Glutamatergic neuron (in vitro differentiated cells): ENCODE measurements at places on chromosomes 13 and 19. TPM values are rescaled to one million over a fixed set of nuclear protein-coding genes. Genes with fewer than 3 reads are reported as not detected.
A peak's percentile ranks its signal among the peaks of the same experiment; 100 is the strongest.

SLITRK5 gene
- 1.8 TPM for total RNA-seq

TPTE2 gene
- not detected for total RNA-seq

SOX1 gene
- 0.76 TPM for total RNA-seq

VAV1 gene
- total RNA-seq: not detected

TMC4 gene
- total RNA-seq: not detected

ATXN8OS gene
- not detected for total RNA-seq

LRRC63 gene
- not detected for total RNA-seq

MRPS31 gene
- 28.8 TPM for total RNA-seq

ZNF414 gene
- 27.2 TPM for total RNA-seq

- DNase-seq: no peak
Observed at GRCh38 chr19:35513628-35514281, at the start of gene DMKN. DMKN (minus strand) TSS chr19:35513649; CDS start chr19:35513475, 174 bp downstream.

GRCh38 chr13:48993150-48993549 lies 17.4 kb downstream of the FNDC3A start:
- no peak for DNase-seq

GRCh38 chr13:98295371-98295770 lies 118.3 kb upstream of the RNF113B start:
- no peak for DNase-seq

- no peak for DNase-seq
Observed at GRCh38 chr19:43518051-43518450, 8.9 kb downstream of the ETHE1 start.

DNA sequence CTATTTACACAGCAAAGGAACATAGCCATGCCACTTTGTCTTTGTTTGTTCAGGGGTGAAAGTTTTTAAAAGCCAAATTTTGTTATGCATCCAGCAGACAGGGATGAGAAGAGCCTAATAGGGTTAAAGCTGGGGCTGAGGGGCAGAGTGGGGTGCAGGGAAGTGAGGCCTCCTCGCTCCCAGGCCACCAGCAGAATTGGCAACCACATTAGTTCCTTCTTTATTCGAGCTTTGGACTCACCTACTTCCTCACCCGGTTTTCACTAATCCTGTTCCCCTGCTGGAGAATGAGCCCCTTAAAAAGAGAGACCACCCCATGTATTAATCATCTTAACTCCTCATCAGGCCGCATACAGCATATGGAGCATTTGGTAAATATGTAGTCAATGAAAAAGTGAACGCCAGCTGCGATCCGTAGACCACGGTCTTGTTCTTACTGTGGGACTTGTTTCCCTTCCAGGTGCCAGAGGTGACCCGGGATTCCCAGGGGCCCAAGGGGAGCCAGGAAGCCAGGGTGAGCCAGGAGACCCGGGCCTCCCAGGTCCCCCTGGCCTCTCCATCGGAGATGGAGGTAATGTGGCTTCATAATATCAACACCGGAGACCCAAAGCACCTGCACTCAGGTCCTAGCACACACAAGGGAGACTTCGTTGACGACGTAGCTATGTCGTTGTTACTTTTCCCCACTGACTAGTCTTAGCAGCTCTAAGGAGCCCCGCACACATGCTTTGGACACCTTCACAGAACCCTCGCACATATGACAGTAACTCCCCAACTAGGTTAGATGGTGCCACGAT lies 112.1 kb downstream of the RAB20 start:
- no peak for DNase-seq

DNA sequence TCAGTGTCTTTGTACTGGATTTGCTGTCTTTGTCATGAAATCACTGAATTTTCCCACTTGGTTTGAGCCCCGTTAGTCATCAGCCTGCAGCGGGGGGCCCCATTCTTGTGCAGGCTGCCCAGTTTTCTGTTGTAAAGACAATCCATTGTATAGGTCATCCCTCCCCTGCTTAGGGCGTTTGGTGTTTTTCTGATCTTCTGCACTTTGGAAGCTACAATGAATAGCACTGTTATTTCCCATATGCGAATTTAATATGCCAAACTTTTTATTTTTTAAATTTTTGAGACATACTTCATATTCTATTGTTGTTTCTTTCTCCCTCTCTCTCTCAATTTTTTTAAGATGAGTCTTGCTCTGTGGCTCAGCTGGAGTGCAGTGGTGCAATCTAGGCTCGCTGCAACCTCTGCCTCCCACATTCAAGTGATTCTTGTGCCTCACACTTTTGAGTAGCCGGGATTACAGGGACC lies 9.0 kb downstream of the SLC27A1 start:
- DNase-seq: no peak

DNA sequence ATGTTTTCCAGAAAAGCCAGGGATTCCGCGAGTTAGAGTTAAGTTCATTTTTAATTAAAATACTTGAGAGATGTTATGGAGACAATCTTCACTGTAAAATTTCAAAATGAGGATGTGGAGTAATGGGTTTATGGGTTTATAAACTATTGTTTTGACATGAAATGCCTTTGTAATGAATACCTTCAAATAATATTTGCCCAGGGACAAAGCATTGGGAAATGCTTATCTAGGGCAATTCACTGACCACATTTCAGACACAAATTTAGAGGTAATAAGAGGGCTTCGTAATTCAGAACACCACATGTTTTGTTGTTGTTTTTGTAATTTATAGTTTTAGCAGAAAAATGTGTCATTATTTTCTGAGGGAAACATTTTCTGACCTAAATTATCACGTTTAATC lies 241.1 kb upstream of the ATXN8OS start:
- no peak for DNase-seq

GRCh38 chr19:46764817-46765291 lies 18.6 kb upstream of the STRN4 start:
- DNase-seq: no peak

GRCh38 chr13:72505376-72505775 lies 222.1 kb downstream of the MZT1 start:
- DNase-seq: no peak

- peak; percentile 16 for DNase-seq
Observed at GRCh38 chr19:2338751-2339643, 10.5 kb downstream of the SPPL2B start.

GRCh38 chr19:33293255-33294057 lies 8.9 kb downstream of the CEBPA start:
- no peak for DNase-seq

DNA sequence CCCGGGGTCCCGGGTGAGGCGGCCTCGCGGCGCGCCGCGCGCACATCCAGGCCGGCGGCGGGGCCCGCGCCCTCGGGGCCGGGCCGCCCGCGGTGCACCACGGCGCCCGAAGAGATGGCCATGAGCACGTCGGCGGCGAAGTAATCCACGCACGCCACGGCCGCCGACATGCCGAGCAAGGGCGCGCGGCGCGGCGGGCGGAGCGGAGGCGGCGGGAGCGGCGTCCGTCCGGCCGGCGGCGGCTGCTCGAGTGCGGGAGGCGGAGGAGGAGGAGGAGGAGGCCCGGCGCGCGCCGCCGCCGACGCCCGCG lies at the start of gene KLF16:
Gene KLF16, minus strand, starts transcription at position 252 of the 310 bp plus-strand sequence. Its CDS starts 82 bp downstream, at position 170.
- DNase-seq: no peak

GRCh38 chr13:42355092-42355485 lies 83.1 kb downstream of the AKAP11 start:
- no peak for DNase-seq

DNA sequence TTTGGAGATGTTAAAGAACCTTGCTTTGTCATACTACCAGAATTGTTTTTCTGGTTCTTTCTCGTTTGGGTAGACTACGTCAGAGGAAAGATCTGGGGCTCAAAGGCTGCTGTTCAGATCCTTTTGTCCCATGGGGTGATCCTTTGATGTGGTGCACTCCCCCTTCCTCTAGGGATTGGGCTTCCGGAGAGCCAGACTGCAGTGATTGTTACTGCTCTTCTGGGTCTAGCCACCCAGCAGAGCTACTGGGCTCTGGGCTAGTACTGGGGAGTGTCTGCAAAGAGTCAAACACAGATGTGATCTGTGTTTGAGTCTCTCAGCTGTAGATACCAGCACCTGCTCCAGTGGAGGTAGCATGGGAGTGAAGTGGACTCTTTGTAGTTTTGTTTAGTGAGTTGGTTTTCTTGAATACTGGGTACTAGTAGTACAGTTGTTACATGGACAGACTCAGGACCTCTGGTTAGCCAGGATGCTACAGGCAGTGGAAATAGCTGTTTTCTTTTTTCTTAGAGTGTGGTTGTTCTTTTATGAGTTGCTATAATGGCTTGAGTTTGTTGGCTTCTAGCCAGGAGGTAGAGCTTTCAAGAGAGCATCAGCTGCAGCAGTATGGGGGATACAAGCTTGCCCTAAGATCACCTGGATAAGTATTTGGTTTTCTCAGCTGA lies 34.4 kb downstream of the DNAJC15 start:
- DNase-seq: no peak

DNA sequence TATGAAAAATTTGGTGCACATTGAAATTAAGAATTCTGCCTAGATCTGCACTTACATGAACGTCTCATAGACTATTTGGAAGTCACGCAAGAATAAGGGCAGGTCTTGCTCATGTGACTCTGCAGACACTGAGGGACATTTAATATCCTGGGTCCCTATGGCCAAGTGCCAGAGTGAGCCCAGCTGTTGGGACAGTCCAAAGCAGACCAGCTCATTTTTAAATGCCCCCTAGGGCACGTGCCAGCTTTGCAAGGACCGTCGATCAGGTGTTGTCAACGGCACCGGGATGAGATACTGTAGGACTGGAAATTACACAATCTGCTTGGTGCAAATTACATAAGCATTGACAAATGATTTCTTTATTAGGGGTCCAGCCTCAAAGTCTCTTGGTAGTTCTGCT lies 293.6 kb downstream of the TEX29 start:
- DNase-seq: no peak

DNA sequence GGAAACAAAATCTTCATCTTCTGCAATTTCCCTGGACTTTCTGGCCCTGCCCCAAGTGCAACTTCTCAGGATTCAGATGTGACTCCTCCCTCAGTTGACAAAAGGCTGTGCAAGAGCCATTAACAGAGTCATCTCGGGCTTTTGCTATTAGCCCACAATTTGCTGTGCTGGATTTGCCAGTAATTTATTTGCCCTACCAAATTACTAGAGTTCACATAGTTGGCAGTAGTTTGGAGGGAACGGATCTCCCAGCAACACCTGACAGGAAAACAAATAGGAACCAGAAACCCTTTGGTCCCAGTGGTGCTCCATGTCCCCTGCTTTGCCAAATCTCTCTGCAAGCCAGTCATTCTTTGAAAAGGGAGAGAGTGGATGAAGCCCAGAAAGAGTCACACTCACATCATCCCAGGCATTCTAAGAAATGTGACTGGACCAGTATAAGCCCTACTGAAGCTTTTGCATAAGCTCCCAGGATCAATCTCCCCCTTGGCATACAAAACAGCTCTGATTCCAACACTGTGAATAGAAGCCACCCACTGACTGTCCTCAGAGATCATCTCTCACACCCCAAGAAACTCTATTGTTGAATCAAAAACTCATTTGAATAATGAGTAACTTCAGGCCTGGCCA lies 350.1 kb upstream of the NBEA start:
- DNase-seq: no peak
